ENCODE measurements at places on chromosomes 13 and 19. TPM values are rescaled to one million over a fixed set of nuclear protein-coding genes. Genes with fewer than 3 reads are reported as not detected.

- no peak for DNase-seq
Measured at GRCh38 chr13:25380741-25381324, 9.1 kb downstream of the ATP8A2 start.

DNA sequence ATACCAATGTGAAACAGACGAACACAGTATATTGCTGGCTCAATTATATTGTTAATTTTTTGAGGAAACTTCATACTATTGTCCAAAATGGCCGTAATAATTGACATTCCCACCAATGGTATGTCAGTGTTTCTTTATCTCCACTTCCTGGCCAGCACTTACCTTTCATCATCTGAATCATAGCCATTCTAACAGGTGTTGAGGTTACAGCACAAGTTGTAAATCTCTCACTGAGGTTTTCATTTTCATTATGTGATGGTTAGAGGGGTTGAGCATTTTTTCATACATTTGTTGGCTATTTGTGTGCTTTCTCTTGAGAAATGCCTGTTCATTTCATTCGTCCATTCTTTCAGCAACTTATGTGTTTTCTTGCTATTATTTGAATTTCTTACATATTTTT, 824.0 kb downstream of the UQCRFS1 start:
- no peak for DNase-seq

DNA sequence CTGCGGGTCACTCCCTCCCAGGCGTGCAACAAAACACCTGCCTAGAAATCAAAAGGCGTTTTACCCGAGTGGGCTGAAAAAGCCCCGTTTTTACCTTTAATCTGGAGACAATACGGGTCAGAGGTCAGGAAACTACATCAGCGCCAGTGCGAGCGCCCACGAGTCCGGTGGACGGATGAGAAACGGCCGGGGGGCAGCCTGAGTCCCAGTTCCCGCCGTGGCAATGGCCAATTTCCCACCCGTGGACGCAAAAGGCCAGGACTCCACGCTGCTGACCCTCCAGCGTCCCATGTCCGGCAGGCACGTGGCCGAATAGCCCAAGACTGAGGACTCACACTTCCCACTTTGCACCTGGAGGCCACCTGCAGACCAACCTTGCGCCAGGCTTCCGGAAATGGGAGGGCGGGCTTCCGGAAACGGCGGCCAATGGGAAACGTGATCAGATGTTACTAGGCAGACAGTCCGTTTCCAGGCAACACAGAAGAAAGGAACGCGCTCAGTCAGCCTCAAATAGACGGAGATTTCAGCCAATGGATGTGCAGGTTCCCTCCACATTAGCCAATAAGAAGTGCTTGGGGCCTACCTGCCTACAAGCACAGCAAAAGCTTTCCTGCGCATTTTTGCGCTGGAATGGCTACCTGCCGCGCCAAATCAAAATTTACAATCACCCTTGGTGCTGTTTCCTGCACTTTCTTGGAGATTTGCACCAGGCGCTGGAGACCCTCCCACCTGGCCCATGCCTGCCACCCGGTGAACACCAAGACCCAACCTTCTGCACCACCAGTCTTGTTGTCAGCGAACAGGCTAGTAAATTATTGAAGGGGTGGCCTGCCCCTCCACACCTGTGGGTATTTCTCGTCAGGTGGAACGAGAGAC, 47.4 kb downstream of the ZFP14 start:
- peak; percentile 96 for DNase-seq

- DNase-seq, result peak; percentile 21
Measured at GRCh38 chr13:72884101-72884500, 102.2 kb downstream of the PIBF1 start.

DNA sequence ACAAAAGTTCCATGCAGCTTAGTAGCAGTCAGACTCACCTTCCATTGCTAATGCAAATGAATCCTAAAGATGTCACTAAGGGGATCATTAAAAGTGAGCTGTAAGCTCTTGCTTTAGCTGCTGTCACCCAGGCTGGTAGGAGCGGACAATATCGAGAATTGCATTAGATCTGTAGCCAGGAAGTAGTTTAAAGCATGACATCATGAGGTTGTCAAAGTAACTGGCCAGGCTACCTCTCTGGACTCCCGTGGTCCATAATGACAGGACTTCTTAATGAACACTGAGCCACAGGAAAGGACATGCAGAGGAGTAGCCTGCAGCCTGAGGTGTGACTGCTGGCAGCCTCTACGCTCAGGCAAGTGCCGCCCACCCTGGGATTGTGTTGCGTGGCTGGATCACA, 522.3 kb upstream of the NBEA start:
- no peak for DNase-seq

- peak; percentile 88 for DNase-seq
Measured at GRCh38 chr13:101455863-101456262, 3.4 kb downstream of the ITGBL1 start.

DNA sequence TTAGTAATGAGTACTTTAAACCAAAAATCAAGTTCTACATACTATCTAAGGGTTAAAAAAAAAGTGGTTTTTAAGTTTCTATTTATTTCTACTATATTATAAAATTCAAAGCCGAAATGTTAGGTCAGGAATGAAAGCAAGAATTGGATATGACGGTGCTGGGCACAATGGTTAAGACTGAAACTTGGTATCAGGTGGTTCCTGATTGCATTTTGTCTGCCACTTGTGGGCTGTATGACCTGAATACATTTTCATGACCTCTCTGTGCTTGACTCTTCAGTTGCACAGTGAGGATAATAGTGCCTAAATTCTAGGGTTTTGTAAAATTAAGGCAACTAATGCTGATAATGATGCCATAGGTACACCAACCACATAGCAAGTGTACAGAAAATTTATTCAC, 22.3 kb upstream of the ZNF675 start:
- DNase-seq, result no peak

GRCh38 chr13:52924289-52925148, 76.1 kb upstream of the PCDH8 start:
- peak; percentile 26 for DNase-seq

DNA sequence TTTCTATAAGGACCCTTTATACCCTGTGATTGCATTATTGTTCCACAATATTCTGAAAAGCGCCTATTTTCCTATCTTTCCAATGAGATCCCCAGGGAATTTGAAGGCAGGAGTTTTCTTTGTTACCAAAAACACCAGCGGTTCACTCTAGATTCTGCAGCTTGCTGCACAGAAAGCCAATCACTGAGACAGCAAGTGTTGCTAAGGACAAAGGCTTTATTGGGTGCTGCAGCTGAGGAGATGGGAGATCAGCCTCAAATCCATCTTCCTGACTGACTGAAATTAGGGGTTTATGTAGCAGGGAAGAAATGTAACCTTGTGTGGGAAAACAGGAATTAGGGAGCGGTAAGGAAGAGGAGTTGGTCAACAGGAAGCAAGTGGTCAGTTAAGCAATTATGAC, 42.6 kb upstream of the MYO16 start:
- no peak for DNase-seq

DNA sequence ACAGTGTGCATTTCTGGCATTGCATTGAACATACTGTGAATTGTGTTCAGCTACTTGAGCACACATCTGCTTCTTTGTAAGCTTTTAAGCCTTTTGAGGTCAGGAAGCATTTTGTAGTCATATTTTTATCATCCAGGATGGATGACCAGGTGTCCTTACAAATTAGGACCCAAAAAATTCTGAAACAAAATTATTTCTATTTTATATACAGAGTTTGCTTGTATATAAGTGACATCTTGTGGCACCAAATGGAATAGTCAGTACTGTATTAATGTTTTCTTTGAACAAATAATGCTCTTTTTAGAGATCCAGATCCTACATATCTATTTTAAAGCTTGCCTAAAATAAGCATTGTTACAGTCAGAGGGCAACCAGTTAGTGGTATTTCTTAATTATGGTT, 9.5 kb upstream of the SUPT20H start:
- no peak for DNase-seq

- peak; percentile 94 for DNase-seq
Measured at GRCh38 chr19:43826787-43827754, at the start of gene ZNF283. Gene ZNF283 (plus strand): TSS chr19:43827321. CDS start chr19:43833505, 6,184 bp downstream.

DNA sequence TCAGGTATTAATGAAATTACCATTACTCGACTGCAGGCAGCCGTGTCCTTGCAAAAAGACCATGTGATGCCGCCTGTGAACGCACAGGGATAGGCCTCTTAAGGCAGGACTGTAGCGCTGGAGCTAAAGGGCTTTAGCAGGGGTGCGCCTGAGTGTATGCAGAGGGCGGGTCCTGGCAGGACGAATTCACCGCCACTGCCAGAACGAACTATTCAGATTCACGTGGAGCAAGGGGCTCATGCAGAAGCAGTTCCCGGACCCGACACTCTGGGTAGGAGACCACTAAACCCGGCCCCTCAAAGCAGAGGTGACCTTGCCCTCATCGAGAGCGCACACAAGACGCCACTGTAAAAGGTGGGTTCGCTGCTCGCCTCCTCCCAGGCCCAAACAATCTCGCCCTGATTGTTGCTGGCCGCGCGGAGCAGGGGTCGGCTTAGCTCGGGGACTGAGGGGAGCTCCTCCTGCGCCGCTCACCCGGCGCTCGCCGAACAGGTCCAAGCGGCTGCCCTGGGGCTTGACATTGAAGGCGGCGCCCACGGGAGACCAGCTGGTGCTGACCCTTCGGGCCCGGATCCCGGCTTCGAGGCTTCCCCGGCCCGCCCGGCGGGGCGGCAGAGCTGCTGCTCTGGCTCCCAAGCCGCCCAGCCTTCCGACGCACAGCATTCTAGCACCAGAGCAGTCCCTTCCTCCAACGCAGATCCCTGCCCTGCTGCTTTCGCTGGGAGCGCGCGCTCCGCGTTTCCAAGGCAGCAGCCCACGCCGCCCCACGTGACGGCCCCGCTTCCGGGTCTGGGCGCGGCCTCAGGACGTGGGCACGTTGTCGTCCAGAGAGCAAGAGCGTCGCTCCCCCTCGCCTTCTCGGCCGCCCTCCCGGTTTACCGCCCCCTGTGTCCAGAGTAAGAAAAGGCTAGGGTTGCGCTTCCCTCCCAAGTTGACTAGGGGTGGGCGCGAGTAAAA, at the start of gene MIPEP:
TSS of gene MIPEP (minus strand) at position 743 of the 957 bp plus-strand sequence. CDS start at position 663, 80 bp downstream.
- peak; percentile 98 for DNase-seq

DNA sequence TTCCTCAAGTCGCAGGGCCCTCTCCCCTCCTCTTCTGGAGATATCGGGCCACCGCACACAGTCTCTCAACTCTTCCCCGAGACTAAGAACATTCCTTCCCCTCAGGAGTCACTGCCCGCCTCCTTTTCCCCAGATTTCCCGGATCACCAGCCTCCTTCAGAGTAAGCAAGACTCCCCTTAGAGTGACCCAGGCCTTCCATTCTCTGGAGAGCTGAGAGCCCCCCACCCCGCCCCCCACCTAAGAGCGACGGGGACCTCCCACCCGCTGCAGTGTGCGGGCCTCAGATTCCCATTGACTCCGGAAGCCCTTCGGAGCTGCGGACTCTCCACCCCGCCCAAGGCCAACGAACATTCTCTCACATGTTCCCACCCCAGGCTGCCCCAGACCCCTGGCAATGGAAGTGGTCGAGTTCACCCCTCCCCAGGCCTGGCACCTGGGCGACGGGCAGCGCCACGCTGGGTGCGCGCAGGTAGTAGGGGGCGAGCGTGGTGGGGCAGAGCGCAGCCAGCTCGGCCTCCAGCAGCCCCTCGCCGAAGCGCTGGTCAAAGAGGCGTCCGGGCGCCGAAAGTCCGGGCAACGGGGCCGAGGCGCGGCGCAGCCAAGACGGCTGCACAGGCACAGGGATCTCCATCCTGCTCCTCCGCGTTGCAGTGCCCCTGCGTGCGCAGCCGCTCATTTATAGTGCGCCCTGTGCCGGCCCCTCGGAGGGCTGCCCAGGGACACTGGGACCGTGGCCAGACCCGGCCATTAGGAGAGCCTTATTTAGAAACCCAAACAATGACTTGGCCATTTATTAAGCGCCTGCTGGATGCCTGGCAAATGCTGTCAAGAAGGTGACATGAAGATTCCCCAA, at the start of gene HSPB6:
TSS of gene HSPB6 (minus strand) at position 653 of the 854 bp plus-strand sequence. CDS start at position 632, 21 bp downstream.
- no peak for DNase-seq

DNA sequence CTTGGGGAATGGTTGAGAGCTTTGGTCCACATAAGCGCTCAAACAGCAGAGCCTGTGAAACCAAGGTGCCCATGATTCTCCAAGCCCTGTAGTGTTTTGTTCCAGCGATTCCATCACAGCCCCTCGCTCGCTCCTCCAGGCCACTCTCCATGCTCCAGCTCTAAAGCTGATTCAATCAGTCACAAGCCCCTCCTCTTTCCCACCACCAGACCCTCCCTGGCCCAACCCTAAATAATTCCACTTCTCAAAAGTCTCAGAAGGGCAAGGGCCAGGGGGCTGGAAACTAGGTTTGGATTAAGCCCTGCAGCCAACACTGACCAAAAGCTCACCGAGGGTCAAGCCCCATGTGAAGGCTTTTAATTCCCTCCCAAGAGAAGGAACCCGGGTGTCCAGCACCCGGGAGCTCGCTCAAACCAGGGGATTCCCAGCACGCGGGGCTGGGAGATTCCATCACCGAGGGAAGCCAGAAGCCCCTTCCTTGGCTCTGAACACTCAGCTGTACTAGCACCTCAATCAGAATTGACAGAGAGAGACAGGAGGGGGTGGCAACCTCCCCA, 1.5 kb downstream of the ZNF296 start:
- no peak for DNase-seq

GRCh38 chr19:46981286-46981945, 38.2 kb upstream of the NPAS1 start:
- DNase-seq, result no peak

- DNase-seq, result peak; percentile 75
Measured at GRCh38 chr19:728011-728410, 19.3 kb downstream of the PALM start.

DNA sequence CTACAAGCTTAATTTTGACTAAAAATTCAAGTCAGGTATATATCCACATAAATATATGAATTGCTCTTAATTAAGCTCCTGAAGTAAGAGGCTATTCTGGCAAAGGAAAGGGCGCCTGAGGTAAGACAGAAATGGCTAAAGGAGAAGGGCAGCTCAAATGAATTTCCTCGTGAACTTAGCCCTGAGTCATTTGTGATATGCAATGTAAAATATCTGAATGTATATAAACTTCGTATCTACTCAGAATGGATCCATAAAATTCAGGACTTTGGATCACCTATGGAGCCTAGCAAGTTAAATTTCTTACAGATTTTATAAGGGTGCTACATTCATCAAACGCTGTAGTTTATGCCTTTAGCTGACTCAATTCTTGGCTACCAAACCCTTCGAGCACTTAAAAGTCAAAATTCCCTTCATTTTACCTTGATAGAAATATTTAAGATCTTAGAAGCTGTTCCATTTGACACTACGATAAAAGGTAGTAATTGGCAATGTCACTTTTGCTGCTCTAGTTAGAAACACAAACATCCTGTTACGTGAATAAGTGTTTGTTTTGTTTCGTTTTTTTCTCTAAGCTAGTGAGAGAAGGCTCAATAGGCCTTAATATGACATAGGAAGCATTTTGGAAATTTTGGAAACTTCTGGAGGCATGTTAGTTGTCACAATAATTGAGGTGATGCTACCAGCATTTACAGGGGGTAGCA, 69.2 kb downstream of the DIAPH3 start:
- no peak for DNase-seq

Gene CALR3
- total RNA-seq, result not detected

Gene TNFSF9
- 1.3 TPM for total RNA-seq

Gene HIPK4
- 0.18 TPM for total RNA-seq

Gene CD209
- not detected for total RNA-seq

Gene CEACAM3
- total RNA-seq, result not detected

Gene SPPL2B
- 132 TPM for total RNA-seq

Gene FCER2
- total RNA-seq, result not detected

Gene MCEMP1
- total RNA-seq, result not detected

Gene ZNF714
- 17.3 TPM for total RNA-seq

Gene ZBTB32
- not detected for total RNA-seq

Gene OR10H1
- not detected for total RNA-seq

Gene PRKD2
- 24.7 TPM for total RNA-seq

Gene TNFSF11
- not detected for total RNA-seq

Gene SIGLEC11
- 0.03 TPM for total RNA-seq

Gene LGALS14
- not detected for total RNA-seq
